Motor neuron (in vitro differentiated cells): ENCODE measurements at places on chromosomes 5 and 9. TPM values are rescaled to one million over a fixed set of nuclear protein-coding genes. Genes with fewer than 3 reads are reported as not detected.

The SLC22A5 gene
- 5.3 and 6.6 TPM in 2 replicates for total RNA-seq

The LRRC26 gene
- total RNA-seq, result 1.00 TPM in 1 of 2 replicates, not detected in the other

DNA sequence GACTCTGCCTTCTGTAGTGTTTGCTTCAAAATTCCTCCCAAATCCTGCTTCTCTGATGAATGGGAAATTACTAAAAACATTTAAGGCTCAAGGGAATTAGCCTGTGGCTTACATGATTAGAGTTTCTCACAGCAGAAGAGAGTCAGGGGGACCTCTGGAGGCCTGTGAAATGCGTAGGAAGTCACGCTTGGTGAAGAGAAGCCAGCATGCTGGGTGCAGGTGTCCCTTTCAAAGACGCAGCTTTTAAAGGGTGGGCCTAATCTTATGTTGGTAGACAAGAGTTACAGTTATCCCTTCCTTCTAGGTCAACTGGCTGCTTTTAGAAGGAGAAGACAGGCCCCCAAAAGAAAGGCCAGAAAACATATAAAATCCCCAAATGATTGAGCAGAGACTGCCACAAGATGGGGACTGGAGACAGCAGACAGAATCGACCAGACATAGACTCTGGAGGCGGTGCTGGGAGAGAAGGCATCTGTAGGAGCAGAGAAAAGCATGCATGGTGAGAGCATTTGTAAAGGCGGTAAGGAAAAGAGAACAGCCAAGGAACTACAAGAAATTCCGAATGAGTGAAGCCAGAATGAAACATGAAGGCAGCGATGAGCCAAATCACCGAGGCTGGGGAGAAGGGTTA is 42.3 kb downstream of the B4GALT1 start:
- no peak for ATAC-seq

GRCh38 chr5:78550891-78551290 is 97.7 kb downstream of the LHFPL2 start:
- no peak for ATAC-seq

The LURAP1L gene
- total RNA-seq, result 2.4 and 2.6 TPM in 2 replicates

The RNF183 gene
- total RNA-seq, result 1.7 TPM in 1 of 2 replicates, not detected in the other

- peak; percentile 55 for ATAC-seq
Measured at GRCh38 chr9:136273244-136273865, 27.7 kb upstream of the QSOX2 start.

DNA sequence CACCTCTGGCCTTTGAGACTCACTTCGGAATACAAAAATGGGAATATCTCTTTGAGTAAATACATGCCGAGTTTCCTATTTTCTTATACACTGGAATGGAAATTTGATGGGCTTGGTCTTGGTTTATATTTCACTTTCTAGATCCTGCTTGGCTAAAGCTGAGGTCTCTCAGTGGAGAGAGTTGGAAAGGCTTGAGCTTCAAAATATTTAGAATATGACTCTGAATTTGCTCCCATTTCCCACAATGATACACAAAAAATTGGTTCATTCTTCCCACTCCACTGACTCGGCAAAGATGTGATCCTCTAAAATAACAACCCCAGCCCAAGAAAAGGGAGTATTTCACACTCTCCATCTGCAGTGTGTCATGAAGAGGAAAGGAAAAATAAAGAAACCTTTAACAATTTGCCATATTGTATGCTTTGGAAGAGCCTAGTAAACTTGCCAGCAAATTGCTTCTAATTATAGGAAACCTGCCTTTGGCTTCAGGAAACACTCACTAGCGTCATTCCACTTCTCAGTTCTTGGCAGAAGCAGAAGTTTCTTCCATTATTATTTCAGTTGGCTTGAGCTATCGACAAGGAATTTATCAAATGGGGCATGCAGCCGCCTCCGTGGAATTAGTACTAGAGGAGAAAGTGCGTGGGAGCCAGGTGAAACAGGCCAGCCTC is 302.9 kb downstream of the NSG2 start:
- no peak for ATAC-seq

DNA sequence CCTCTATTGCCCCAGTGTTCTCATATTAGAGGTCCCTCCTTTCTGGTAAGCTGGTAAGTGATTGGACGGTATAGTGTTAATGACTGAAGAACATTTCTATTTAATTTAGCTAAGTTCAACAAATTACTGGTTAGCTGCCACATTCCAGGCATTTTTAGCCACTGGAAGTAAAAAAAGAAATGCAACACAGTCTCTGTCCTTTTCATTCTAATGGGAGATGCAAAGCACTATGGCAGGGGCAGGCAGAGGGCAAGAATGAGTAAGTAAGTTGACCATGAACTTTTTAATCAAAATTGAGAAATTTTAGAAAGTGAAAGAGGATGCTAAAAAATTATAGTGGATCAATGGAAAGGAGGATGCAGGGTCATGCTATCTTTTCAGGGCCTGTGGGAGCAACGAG is 137.4 kb downstream of the GPBP1 start:
- peak; percentile 22 for ATAC-seq

The CARTPT gene
- not detected in 2 replicates for total RNA-seq

The EFNA5 gene
- 11.6 and 11.9 TPM in 2 replicates for total RNA-seq

The ZNF483 gene
- 9.9 and 11.8 TPM in 2 replicates for total RNA-seq

DNA sequence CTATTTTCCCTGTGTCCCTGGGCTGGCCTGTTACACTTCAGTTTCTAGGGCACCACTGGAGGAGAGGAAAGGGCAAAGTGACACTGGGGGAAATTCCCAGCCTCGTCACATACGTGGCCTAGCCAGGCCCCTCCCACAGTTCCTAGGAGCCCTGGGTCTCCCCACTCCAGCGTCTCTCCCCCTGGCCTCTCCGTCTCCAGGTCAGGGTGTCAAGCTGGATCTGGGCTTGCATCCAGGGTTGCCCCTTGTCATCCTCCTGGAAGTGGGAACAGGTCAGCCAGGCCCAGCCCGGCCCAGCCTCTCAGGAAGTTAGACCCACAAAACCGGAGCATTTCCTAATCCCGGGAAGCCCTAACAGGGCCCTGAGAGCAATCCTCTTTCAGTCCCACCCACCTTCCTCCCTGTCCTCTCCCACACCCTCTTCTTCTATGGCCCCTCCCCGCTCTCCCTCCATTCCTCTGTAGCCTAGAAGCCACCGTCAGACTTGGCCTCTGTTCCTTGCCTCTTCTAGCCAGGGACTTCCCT is 4.7 kb upstream of the TNIP1 start:
- peak; percentile 31 for ATAC-seq
